ENCODE measurements at places on chromosomes 16 and 17.

DNA sequence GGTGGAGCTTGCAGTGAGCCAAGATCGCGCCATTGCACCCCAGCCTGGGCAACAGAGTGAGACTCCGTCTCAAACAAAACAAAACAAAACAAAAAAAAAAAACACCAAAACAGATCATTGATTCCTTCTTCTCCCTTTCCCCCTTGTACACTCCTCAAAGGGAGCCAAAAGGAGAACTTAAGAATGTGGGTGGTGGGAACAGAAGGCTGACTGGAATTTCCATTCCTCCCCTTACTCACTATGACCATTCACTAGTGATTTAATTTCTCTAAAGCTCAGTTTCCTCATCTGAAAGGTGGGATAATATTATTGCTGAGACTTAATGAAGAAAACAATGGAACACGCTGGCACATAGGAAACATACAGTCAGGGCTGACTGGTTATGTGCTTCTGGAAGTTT, 17.1 kb upstream of the HNF1B start:
- DNase-seq = no peak

DNA sequence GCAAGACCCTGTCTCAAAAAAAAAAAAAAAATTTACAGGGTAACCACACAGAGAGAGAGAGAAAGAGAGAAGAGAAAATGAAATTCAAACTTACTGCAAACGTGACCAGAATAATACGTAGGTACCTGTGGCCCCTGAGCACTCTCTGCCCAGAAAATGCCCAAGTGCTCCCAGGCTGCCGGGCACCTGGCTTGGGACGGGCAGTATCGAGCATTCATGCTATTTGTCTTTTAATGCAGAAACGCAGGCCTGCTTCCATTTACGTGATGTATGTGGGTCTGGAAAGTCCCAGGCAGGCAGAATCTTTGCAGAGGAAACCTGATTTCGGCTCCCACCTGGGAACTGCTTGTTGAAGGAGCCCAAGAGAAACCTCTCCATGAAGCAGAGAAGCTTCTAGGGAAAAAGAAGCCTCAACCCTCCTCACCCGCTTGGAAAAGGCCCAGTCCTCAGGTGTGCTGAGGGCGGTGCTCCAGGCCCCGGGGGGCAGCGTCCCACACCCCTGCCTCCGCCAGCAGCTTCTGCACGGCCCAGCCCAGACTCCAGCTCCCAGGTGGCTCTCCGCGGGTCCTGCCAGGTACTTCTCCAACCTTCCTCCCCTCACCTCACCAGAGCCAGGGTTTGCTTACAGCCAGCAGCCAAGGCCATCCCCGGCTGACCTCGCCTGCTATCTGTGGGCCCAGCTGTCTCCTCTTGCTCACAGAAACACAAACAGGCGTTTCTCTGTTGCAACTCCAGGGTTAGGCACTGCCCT, 14.0 kb downstream of the RPH3AL start:
- DNase-seq = no peak

DNA sequence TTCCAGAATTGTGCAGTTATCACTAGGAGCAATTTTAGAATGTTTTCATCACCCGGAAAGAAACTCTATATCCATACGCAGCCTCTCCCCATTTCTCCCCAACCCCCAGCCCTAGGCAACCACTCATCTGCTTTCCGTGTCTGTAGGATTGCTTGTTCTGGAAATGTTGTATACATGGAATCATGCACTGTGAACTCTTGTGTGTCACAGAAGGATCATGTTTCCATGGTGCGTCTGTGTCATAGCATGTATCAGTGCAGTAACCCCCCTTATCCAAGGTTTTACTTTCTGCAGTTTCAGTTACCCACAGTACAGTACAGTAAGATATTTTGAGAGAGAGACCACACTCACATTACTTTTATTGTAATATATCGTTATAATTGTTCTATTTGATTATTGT, 299.4 kb downstream of the CPPED1 start:
- DNase-seq = no peak

DNA sequence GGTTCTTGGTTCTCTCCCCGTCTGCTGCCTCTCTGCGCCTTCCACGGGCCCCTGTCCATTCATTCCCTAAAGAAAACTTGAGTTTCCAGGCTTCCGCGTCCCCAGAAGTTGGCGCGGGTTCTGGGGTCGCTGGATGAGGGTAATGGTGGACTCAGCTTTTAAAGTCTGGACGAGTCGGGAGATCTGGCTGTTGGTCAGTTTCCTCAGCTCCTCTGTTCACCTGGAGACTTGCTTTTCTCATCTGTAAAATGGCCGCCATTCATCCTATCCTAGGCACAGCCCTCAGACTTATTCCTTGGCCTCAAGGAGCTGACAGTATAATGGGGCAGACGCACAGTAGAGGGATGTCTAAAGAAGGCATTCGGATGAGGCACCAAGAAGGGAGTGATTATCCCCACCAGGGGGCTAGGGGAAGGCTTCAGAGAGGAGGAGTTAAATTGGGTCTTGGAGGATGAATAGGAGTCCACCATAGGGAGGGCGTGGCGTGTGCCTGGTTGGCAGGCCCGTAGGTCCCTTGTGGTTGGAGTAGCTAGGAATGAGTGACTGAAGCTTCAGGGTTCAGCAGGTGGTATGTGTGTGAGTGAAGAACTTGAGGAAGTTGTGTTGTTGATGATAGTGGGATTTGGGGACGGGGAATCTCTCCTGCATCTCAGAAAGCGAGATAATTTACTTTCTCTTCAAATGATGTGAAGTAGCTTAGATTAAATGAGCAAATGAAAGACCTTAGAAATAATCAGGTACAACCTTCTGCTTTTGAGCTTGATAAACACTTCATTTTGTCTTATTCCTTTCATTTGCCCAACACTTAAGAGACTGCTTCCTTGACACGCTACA, 652 bp downstream of the VPS35L start:
- DNase-seq = no peak

GRCh38 chr17:39867084-39867879, 720 bp upstream of the ZPBP2 start:
- no peak for DNase-seq

GRCh38 chr16:1150511-1150982, 2.4 kb upstream of the CACNA1H start:
- no peak for DNase-seq

GRCh38 chr17:68807998-68808772, 147.0 kb downstream of the ABCA8 start:
- no peak for DNase-seq

DNA sequence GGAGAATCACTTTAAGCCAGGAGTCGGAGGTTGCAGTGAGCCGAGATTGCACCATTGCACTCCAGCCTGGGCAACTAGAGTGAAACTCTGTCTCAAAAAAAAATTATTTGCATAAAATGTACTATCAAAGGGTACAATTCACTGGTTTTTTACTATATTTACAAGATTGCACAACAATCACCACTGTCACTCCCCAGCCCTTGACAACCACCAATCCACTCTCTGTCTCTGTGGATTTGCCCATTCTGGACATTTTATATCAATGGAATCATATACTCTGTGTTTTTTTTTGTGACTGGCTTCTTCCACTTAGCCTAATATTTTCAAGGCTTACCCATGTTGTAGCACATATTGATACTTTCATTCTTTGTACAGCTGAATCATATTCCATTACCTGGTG, 18.8 kb downstream of the TBX2 start:
- DNase-seq = no peak

- DNase-seq = peak; percentile 98
These were observed 126.0 kb upstream of the SDK2 start for GRCh38 chr17:73770115-73770848.

- DNase-seq = peak; percentile 20
These were observed 49.6 kb upstream of the NKD1 start for GRCh38 chr16:50498431-50499155.

DNA sequence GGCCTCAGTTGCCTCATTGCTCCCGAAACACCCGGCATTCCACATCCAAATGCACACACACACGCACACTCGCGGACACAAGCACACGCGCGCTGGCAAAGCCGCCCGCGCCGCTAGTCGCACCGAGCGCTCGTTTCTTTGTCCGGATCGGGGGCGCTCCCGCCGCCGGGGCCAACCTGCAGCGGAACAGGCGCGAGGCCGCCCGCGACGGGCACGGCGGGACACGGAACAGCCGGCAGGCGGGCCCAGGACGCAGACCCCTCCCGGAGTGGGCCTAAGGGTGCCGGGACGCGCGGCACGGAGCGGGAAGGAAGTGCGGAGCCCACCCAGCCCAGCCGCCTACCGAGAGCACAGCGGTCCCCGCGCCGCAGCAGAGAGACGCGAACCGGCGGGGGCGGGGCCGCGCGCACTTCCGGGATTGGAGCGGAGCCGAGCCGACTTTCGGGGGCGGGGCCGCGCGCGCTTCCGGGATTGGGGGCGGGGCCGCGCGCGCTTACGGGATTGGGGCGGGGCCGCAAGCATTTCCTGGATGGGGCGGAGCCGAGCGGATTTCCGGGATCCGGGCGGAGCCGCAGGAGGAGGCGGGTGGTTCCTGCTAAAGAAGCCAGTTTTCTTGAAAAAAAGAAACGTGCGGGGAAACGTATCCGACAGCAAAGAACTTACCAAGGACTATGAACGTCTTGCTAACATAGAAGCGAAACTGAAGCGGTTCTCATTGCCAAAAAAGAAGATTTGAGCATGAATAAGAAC, at the start of gene CYBC1:
CYBC1 (minus strand) TSS at position 396 of the 750 bp plus-strand sequence. CDS start 1,498 bp downstream, outside the sequence.
- peak; percentile 88 for DNase-seq

DNA sequence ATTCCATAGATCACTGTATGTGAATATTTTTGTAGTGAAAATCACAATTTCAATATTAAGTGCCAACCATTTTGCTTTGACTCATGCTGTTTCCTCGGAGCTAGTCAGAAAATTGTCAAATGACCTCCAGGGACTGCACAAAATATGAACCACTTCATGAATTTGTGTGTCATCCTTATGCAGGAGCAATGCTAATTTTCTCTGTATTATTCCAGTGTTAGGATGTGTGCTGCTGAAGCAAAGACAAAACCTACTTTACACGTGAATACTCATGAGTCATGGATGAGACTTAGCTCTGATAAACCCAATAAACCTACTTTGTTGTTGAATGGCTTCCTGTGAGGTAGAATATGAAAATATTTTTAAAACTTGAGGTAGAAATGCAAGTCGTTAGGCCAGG, 65.2 kb downstream of the SHCBP1 start:
- no peak for DNase-seq

DNA sequence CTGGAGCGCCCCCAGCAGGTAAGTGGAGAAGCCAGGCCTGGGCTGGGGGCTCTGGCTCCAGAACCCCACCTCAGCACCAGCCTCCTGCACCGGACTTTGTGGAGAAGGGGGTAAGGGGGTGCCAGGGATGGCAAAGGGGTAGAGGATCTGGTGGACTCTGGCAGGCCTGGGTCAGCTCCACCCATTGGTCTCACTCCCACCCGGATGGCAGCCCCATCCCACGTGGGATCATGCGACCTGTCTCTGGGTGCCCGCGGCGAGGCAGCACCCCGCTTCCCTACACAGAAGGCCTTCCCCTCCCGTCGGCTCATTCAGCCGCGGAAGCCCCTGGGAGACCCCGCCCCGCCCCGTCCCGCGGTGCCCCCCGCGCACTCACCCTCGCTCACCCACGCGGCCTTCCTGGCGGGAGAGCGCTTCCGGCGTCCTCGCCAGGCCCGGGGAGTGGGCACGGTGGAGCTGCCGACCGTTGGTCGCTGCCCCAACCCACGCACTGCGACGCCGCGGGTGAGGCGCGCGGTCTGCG, 498 bp upstream of the PLEKHG4 start:
- DNase-seq = peak; percentile 69

DNA sequence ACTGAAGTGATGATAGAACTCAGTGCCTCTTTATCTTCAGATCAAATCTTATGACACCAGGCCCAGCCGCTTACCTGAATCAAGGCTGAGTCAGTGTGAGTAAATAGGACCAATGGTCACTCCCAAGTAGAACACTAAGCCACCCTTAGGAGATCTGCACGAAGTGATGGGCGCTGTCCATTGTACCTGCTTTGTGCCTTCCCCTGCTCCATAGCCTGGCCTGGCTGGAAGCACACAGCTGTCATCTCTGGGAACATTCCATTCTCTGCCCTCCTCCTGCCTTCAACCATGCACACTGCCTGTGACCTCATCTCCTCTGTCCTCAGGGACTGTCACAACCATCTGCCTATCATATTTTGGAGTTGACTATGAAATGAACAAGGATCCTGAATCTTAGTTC, 279.5 kb upstream of the ASIC2 start:
- no peak for DNase-seq

GRCh38 chr17:75048249-75048878, 1.3 kb downstream of the KCTD2 start:
- peak; percentile 18 for DNase-seq

- no peak for DNase-seq
These were observed 461.6 kb upstream of the CDH11 start for GRCh38 chr16:65583498-65583897.

DNA sequence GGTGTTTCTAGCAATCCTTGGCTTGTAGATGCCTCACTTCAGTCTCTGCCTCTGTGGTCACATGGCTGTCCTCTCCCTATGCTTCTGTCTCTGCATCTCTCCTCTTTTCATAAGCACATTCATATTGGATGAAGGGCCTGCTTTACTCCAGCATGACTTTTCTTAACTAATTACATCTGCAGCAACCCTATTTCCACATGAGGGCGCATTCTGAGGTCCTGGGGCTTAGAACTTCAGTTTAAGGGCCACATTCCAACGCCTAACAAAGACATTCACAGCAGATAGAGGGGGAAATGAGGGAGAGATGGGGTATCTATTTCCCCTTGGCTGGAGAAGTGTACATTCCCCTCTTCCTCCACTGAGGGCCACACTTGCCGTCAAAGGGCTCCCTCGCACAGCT, 489.1 kb upstream of the SALL1 start:
- no peak for DNase-seq

DNA sequence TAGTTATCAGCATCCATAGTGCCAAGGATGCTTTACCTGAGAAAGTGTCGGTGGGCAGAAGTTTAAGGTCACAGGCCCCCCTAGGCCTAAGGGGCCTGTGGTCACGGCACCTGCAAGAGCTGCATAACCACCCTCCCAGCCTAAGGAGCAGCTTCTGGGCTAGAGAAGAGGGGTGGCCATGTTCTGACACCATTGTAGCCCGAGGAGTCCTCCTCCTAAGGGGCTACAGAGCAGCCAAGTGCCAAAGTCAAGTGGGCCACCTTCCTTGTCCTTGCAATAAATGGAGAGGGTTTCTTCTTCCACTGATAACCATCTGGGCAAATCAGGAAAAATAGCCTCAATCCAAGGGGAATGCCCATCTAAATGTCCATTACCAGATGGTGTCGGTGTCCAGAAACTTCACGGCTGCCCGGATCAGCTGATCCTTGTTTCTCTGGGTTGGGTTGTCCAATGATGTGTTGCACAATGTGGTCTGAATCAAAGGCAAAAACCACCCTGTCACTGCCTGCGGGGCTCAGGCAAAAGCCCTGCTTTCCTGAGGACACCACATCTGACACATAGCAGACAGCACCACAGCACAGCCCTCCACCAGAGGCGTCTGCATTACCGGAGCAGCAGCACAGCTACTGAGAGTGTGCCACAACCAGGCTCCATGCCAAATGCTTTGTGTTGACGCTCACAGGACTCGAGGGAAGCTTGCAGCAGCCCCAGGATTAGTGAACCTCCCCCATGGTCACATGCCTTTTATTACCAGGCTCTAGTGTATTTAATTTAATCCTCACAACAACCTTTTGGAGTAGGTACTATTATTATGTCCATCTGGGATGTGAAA, 12.8 kb downstream of the ATPAF2 start:
- no peak for DNase-seq
